ENCODE measurements at places on chromosomes 1 and 21.

DNA sequence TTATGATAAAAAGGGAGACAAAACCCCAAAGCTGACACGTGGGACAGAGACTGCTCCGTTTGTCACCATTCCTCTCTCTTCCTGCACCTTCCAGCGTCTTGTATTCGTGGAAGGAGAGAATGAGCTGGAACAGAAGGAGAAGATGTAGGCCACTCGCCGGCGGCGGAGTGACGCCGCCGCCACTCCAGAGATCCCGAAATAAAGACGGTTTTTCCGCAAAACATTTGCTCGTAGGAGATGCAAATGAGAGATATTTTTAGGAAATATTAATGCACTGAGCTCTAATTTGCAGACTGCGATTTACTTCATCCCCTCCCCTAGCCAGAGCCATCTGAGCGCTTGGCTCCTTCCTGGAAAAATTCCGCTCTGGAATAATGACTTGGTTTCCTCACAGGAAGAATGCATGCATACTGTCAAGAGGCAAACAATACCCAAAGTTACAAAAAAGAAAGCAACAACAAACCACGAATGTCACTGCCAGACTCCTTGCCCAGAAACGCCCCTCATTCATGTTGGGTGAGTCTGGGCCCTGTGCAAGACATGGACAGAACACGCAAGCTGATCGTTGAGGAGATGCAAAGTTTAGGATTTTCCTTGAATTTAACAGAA is 18.0 kb upstream of the ADARB1 start:
- no peak for DNase-seq

DNA sequence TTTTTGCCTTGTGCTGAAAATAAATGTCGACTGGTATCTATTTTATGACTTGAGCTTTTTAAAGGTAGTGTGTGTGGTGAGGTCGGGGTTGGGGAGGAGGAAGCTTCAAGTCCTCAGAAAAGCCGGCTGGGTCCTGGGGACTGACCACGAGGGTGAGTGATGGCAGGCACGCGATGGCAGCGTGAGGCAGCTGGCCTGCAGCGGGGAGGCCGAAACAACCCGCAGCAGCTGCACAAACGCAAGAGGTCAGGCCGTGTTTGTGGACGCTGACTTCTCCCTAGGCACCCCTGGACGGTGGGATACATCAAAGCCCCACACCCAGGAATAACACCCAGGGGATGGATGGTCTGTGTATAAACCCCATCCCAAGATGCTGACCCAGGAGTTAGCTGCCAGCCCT is 51.4 kb downstream of the ZBTB18 start:
- DNase-seq: no peak

DNA sequence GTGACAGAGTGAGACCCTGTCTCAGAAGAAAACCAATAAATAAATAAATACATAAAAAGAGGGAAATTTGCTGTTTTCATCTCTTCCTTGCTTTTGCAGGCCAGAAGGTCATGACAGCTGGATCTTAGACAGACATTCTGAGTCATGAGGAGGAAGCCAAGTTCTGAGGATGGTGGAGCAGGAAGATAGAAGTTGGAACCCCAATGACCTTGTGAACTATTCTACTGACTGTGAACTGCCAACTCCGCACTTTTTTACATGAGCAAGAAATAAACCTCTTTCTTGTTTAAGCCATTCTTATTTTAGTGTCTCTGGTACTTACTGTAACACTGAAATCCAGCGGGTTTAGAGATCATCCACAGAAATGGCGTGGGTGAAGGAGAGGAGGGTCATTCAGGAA is 8.5 kb downstream of the CD84 start:
- no peak for DNase-seq

DNA sequence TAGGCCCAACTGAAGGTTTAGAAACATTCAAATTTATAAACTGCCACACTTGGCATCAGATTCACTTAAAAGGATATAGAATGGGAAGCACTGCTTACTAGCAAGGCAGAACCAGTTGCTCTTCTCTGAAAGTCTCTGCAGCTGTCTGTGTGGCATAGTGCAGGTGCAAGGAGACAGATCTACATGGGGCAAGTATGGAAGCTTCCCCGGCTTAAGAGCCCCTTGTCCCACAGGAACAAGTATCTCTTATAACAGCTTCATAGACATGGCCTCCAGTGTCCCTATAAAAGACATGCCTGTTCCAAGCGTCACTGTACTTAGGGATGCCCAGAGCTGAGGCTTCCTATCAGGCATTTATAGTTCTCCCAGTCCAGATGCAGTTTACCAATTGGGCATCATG is 26.5 kb downstream of the ZBTB8B start:
- DNase-seq: no peak

- DNase-seq: no peak
These were observed 10.9 kb upstream of the CD101 start for GRCh38 chr1:116990612-116991151.

DNA sequence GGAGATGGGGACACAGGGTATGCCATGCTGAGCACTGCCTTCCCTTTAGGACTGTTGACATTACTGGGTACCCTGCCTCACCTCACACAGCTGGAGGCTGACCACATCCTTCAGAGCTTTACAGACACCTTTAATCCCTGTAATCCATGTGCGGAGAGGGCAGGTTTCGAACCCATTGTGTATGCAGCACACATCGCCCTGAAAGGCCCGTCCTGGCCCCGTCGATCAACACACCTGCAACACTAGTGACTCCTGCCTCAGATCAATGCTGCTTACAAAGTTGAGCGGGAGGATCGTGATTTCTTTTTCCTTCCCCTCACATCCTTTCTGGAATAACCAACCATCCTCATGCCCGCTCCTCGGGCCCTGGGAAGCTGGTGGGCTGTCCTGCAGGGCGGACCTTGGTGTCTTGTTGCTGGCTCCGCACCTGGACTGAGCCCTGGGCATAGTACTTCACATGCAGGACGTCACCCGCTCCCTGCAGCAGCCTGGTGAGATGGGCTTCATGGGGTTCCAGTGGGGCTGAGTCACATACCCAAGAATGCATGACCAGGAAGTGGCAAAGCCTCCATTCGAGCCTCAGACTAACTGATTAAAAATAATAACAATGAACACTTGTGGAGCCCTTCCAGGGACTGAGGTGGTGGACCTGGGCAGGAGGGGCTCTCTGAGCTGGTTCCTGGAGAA is 403.6 kb downstream of the PTPRU start:
- no peak for DNase-seq

DNA sequence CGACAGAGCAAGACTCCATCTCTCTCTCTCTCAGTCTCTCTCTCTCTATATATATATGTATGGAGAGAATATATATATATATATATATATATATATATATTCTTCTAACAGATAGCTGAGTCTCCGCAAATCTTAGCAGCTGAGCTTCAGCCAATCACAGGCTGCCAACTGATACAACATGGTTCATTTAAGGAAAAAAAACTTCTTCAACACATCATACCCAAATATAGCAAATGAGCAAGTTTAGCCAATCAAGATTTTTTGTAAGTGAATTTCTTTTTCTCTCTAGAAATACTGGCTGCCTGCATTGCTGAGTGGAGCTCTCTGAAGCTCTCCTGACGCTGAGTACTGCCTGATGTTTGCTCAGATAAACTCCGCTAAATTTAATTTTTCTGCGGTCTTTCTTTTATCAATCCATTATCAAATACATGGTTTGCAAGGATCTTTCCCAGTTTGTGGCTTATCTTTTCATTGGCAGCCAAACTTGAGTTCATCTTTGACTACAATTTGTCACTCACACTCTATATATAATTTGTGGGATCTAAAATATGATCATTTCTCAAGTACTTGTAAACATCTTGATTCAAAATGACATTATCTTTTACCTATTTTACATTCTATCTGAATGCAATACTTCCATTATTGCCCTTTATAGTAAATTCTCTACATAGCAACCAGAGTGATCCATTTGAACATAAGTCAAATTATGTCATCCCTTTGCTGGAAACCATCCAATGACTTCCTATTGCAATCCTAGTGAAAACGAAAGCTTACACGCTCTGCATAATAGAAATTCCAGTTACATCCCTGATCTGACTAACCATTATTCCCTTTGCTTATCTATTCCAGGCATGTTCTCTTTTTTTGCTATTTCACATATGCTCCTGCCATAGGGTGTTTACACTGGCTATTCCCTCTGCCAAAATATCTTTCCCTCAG is 2131.7 kb downstream of the MRPL39 start:
- no peak for DNase-seq

GRCh38 chr1:44077421-44077820 is 41.2 kb upstream of the KLF17 start:
- no peak for DNase-seq

DNA sequence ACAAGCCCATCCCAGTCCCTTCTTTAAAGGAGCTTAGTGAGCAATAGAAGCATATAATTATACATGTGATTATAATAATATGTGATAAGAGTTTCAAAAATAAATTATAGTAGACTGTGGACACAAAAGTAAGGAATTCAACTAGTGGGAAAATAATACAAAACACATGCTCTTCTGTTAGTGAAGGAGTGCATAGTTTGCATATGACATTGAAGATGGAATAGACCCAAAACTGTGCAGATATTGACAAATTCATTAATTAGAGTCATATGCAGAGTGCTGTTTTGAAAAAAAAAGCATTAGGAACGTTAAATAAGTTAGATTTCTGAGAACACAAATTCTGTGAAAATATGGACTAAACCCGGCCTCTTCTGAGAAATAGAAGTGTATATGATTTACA is 278.8 kb downstream of the ASTN1 start:
- no peak for DNase-seq

DNA sequence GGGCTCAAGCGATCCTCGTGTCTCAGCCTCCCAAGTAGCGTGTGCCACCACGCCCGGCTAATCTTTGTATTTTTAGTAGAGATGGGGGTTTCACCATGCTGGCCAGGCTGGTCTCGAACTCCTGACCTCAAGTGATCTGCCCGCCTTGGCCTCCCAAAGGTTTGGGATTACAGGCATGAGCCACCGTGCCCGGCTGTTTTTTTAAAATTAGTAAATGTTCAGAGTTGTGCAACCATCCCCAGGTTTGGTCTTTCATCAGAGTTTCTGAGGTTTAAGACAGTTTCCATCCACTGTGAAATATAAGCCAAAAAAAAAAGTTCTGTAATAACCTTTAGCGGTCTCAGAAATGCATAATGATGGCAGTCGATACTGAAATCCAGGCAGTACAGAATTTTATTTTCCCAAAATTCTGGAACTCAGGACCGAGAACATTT is 550 bp upstream of the SYT11 start:
- no peak for DNase-seq

- DNase-seq: no peak
These were observed 218.7 kb upstream of the TMEM51 start for GRCh38 chr1:14934867-14935266.

DNA sequence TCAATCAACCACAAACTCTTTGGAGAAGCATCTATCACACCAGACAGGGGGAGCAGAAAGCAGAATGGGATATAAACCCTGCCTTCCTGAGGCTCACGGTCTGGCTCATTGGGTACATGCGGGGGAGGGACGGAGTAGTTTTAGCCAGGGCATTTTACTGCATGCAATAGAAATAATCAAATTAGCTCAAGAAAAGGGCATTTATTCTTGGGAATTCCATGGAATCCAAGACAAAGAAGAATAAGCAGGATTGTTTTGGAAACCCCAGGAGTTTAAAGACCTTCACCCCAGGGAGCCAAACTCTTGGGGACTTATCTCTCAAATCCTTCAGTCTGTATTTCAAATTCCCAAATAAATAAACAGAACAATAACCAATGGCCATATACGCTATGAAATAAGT is 5.2 kb upstream of the KAZN start:
- DNase-seq: no peak

DNA sequence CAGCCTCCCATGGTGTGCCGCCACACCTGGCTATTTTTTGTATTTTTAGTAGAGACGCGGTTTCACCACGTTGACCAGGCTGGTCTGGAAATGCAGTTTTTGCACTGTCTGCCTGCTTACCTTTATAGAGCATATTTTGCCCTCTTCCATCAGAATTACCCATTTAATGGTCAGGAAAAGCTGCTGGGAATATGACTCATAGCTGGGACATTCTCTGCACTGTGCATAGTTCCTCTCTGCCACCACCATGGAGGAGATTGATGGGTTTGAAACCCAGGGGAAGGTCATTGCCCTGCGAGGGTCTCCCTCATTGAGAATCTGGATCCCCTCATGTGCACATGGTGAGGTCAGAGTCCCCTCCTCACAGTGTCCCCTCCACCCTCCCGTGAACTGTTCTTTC is 32.1 kb downstream of the MX1 start:
- no peak for DNase-seq

DNA sequence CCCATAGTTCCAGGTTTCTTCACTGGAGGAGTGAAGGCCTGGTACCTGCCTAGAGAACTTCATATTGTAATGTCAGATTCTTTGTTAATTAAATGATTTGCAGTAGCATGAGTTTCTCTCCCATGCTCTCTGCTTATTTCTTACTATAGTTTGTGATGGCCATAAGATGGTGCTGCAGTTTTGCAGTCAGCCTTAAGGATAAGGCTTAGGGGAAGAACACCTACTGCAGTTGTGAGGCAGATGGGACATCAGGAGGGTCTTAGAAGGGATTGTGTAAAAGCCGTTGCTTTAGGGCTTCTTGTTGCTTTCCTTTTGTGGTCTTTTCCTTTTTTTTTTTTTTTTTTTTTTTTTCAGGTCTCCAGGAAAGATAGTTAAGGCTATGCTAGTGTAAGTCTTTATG is 61.8 kb downstream of the MACF1 start:
- no peak for DNase-seq

DNA sequence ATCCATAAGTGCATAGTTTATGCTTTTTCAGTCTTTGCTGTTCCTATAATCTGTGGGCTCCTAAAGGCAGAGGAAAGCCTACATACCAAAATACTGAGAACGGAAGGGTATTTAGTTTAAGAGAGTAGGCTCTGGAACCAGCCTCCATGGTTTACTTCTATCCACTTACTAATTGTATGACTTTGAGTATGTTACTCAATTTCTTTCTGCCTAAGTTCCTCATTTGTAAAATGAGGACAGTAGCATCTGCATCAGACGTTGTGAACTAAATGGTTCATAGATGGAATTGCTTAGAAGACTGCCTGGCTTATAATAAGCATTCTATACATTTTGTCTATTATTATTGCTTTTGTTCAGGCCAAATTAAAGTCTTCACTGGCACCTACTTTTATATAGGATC is 111.0 kb downstream of the NTNG1 start:
- DNase-seq: no peak

- no peak for DNase-seq
These were observed 34.3 kb upstream of the HMCN1 start for GRCh38 chr1:185699874-185700273.

Data from stimulated activated CD8-positive, alpha-beta memory T cell treated with anti-CD3 and anti-CD28 coated beads, Interleukin-15, amount 100 ng/mL, for 1 hour (primary cell).